Endothelial cell of umbilical vein (primary cell): ENCODE measurements at places on chromosomes 1 and 21. TPM values are rescaled to one million over a fixed set of nuclear protein-coding genes. Genes with fewer than 3 reads are reported as not detected.

DNA sequence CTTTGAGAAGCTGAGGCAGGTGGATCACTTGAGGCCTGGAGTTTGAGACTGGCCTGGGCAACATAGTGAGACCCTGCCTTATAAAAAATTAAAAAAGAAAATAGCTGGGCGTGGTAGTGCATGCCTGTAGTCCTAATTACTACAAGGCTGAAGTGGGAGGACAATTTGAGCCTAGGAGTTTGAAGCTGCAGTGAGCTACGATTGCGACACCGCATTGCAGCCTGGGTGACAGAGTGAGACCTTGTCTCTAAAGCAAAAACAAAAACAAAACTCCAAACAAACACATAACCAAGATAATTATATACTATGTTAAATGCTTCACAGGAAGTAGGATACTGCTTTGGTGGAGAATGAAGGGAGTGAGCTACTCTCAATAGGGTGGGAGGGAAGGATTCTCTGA is 5.4 kb upstream of the PAFAH2 start:
- DNase-seq, result no peak

GRCh38 chr21:36079010-36079649 is 9.3 kb downstream of the CBR1 start:
- no peak for DNase-seq

DNA sequence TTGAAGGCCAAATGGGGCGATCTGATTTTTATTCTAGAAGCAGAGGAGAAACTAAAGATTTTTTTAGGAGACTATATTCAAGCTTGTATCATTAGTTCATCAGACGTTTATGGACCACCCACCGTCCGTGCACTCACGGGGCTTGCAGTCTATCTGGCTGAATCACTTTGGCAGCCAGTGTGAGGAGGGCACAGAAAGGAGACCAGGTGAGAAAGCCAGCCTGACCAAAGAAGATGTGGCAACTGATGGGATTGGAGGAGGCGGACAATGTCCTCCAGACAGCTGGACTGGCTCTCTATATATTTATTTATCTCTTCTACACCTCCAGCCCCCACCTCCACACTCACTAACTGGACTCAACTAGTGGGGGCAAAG is 822 bp upstream of the ELOVL1 start:
- DNase-seq, result no peak

DNA sequence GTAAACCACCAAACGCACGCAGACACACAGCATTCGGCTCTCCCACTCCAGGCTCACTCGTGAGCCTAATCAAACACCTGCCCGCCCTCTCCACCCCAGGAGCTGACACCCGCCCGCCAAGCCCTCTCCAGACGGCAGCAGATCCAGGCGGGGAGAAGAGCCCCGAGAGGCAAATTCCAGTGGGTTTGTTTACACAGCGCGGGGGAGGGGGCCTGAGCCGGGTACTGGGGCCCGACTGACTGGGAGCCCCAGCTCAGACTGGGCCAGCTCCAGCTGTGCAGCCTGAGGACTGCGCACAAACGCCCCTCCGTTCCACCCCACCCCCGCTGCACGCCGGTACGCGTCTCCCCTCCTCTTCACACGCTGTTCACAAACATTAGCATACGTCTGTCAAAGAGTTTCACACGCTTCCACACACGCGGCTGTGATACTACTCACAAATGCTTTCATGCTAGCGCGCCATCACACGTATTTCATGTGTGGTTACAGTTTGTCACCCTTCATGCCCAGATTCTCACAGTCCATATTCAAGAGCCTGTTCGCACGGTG is 1.0 kb upstream of the EFNA1 start:
- DNase-seq, result peak; percentile 29

GRCh38 chr1:3534803-3535637 is 76.3 kb downstream of the MEGF6 start:
- no peak for DNase-seq

OR6Y1 gene
- not detected in 2 replicates for total RNA-seq

SORT1 gene
- 16.8 and 17.8 TPM in 2 replicates for total RNA-seq

DNA sequence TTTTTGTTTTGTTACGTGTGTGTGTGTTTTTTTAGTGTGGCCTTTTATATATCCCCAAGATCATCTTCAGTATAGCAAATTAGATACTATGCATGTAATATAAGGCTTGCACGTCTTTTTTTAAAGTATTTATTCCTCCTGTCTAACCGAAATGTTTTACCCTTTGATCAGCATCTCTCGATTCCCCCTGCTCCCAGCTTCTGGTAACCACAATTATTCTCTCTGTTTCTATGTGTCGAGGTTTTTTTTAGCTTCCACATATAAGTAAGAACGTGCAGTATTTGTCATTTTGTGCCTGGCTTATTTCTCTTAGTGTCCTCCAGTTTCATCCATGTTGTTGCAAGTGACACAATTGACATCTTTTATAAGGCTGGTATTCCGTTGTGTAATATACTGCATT is 18.7 kb downstream of the CEP85 start:
- no peak for DNase-seq

- no peak for DNase-seq
Observed at GRCh38 chr1:18548643-18549042, 67.9 kb downstream of the KLHDC7A start.

DNA sequence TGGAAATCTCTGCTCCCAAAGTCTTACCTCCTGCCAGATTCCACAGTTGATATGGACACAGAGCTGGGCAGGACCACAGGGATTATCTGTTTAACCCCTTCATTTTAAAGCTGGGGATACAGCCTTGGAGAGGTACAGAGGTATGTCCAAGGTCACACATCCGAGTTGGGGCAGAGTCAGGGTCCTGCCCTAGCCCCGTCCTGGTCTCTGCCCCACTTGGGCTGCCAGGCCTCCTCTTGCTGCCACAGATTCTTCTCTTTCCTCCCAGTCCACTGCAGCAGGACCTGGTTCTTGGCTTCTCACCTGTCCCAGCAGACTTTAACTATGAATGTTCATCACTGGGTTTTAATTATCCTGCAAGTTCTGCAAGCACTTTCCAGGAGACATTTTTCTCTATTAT is 258.3 kb downstream of the MATN1 start:
- no peak for DNase-seq

- DNase-seq, result peak; percentile 38
Observed at GRCh38 chr1:197917805-197918651, 856 bp downstream of the LHX9 start.

DNA sequence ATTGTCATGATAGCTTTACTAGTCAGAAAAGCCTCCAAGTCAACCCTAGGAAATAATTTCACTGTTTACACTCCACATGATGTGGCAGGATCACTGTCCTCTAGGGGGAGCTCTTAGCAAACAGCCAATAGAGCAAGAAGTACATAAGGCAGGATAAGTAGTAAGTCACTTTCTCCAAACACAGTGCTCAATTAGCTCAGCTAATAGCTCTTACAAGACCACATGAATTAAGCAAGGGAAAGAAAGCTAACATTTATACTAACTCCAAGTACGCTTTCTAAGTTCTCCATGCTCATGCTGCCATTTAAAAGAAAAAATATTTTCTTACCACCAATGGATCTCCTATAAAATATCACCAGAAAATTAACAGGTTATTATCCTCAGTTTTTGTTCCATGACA is 66.9 kb upstream of the LRIF1 start:
- peak; percentile 50 for DNase-seq

DNA sequence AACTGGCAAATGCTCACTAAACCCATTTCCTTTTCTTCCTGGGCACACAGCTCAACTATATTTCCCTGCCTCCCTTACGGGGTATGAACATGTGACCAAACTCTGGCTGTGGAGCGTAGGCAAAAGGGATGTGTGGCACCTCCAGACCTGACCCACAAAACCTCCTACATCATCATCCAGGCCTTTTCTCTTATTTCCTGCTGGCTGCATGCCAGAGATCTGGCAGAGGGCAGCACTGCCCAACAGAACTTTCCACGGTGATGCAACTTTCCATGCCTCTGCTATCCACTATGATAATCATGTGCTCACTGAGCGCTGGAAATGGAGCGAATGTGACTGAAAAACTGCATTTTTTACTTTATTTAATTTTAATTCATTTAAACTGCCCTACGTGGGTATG is 99.6 kb upstream of the CACNA1E start:
- no peak for DNase-seq

DNA sequence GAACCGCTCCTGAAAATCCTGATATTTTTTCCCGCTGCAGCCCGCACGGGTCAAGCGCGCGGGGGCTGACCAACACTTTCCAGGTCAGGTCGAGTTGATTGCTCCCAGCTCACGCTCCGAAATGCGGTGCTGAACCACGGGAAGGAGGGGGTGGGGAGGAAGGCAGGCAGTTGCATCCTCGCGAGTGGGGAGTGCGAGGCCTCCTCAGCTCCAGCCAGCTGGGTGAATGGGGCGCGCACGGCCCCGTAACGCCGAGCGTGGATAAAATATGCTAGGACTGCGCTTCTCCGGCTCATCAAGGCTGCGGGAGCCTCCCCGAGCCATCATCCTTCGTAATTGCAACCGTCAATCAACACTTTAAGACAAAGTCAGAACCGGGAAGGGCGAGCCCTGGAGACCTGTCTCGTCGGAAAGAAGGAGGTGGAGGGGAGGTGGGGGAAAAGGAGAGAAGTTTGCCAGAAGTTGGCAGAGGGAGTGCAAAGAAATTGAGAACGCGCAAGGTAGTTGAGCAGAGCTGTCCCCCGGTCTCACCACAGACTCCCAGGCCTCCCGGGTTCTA is 8.0 kb downstream of the NR5A2 start:
- no peak for DNase-seq

DDR2 gene
- total RNA-seq, result 22.7 and 30.8 TPM in 2 replicates

- DNase-seq, result no peak
Observed at GRCh38 chr1:12182410-12182984, 15.7 kb downstream of the TNFRSF1B start.

GRCh38 chr1:229224308-229224707 is 46.6 kb upstream of the RAB4A start:
- DNase-seq, result no peak

GRCh38 chr1:231443363-231443762 is 21.3 kb upstream of the EGLN1 start:
- DNase-seq, result no peak
